ENCODE measurements at places on chromosomes 6 and 20.

DNA sequence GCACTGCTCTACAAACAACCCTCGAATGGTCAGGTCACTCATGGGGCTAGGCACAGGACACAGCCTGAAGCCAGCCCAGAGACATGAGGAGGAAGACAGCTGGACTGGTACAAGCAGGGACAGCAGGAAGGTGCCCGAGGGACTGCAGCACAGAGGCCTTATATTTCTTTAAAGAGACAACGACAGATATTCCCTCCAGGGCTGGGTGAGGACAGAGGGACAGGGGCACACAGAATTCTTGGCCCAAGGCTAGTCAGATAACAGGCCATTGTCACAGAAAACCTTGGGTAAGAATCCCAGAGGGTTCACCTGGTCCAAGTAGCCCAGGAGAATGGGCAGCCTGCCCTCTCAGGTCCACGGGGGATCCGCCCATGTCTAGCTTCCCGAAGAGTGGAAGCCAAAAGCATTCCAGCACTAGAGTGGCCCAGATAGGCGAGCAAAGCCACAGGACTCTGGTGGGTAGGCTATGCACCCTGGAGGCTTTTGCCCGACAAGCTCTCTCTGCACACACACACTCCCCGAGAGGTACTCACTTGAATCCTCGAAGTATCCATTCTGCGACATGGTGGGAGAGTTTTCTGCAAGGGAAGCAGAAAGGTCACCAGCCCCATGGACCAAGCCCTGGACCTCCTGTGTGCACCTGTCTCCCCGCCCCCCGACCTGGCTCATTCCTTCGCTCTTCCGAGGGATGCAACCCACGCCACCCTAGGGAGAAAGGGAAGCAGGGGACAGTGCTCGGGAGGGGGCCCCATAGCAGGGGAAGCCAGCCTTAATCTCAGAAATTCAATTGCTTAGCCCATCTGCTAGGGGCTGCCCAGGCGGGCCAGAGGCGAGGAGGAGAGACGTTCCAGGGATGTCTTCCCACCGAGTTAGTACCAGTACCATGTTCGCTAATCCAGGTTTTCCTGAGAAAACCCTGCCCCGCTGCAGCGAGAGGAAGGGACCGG is 1.7 kb downstream of the SLC4A11 start:
- no peak for DNase-seq

DNA sequence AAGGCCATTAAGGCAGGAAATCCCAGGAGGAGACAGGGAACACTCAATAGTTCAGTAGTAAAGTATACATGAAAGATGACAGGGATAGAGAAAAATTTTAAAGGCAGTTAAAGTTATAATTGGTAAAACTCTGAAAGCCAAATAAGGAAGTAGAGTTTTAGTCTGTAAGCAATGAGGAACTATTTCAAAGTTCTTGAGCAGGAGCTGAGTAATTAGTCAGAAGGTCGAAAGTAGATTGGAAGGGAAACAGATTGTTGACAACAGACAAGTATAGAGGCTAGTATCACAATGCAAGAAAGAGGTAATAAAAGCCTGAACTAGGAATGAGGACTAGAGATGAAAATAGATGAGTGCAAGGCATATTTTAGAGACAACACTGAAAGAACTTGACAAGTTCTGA is 150.3 kb downstream of the CDK19 start:
- no peak for DNase-seq

GRCh38 chr6:113496166-113496565 is 361.0 kb upstream of the MARCKS start:
- DNase-seq: no peak

GRCh38 chr20:56353356-56353755 is 5.4 kb upstream of the FAM210B start:
- no peak for DNase-seq

- DNase-seq: no peak
Measured at GRCh38 chr20:49965781-49966305, 16.9 kb upstream of the SNAI1 start.

GRCh38 chr6:134164300-134164699 is 111.9 kb upstream of the SLC2A12 start:
- DNase-seq: no peak

DNA sequence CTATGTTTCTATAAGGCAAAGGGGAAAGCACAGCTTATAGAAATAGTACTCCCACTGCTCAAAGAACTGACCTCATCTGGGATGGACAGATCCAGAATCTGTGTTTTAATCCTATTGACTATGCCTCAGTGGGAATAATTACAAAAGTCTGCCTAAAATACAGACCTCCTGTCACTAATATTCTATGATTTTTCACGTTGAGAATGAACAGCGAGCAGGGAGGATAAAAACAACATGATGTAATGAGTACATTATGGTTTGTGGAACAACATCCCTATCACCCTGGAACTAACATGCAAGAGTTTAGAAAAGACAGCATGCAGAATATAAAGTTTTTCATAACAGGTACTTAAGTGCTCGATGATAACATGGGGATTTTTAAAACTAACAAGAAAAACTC is 53.9 kb downstream of the EPHA7 start:
- no peak for DNase-seq

DNA sequence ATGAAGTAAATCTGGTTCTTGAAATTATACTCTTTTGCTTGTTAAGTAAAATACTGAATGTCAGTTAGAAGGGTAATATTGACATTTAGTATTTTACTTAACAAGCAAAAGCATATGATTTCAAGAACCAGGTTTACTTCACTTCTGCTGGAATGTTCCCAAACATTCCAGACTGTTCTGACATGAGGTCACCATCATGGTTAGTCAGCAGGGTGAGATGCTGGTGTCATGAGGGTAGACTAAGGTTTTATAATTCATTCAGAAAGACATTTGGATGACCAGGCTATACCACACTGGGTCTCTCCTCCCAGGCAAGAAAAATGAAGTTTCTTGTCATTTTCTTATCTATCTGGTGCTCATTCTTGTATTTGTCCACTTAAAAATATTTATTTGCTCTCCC is 414.4 kb upstream of the MMS22L start:
- no peak for DNase-seq

- DNase-seq: no peak
Measured at GRCh38 chr6:2911171-2911570, 8.1 kb upstream of the SERPINB9 start.

DNA sequence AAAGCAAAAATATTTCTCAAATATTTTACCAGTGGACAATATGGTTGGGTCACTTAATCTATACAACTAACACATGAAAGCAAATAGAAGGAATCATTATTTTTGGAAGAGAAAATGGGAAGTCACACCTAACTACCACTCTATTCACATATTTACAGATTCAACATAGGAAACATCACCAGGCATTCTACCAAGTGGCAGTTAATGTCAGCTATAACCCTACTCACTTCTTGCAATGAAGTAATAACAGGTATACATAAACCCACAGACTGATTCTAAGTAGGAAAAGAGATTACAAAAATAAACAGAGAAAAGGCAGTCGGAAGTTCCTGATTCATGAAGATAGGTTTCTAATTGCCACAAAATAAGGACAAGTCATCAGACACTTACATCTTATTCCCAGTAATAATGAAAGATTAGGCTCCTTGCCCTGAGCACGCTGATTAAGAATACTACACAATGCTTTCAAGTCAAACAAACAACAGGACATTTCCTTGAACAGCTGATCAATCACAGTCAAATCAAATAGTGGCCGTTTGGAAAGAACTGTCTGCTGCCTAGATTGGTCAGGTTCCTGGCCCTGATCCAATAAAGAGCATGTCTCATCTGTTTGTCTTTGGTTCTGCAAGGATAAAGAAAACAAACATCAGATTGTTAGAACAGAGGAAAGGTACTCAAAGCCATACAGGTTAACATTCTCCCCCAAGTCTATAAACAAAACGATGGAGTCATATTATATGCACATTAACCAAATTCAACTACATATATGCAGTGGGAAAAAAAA is 79.2 kb upstream of the PLN start:
- no peak for DNase-seq

GRCh38 chr6:88856566-88856965 is 106.9 kb downstream of the RNGTT start:
- no peak for DNase-seq

- no peak for DNase-seq
Measured at GRCh38 chr6:105880030-105880492, 206.1 kb upstream of the PRDM1 start.

- no peak for DNase-seq
Measured at GRCh38 chr20:47701612-47702011, 83.7 kb downstream of the SULF2 start.

GRCh38 chr20:38674092-38674764 is 50.1 kb upstream of the SLC32A1 start:
- DNase-seq: no peak

DNA sequence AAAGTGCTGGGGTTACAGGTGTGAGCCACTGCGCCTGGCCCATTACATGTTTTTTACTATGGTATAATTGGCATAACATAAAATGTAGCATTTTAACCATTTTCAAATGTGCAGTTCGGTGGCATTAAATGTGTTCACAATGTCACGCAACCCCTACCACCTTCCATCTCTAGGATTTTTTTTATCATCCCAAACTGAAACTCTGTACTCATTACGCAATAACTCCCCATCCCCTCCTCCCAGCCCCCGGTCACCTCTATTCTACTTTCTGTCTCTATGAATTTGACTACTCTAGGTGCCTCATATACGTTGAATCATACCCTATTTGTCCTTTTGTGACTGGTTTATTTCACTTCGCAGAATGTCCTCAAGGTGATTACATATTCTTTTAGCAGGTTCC is 233.1 kb upstream of the ARID1B start:
- DNase-seq: no peak

GRCh38 chr6:135209803-135210202 is 28.7 kb downstream of the MYB start:
- no peak for DNase-seq
